ENCODE measurements at places on chromosomes 5 and 9.

DNA sequence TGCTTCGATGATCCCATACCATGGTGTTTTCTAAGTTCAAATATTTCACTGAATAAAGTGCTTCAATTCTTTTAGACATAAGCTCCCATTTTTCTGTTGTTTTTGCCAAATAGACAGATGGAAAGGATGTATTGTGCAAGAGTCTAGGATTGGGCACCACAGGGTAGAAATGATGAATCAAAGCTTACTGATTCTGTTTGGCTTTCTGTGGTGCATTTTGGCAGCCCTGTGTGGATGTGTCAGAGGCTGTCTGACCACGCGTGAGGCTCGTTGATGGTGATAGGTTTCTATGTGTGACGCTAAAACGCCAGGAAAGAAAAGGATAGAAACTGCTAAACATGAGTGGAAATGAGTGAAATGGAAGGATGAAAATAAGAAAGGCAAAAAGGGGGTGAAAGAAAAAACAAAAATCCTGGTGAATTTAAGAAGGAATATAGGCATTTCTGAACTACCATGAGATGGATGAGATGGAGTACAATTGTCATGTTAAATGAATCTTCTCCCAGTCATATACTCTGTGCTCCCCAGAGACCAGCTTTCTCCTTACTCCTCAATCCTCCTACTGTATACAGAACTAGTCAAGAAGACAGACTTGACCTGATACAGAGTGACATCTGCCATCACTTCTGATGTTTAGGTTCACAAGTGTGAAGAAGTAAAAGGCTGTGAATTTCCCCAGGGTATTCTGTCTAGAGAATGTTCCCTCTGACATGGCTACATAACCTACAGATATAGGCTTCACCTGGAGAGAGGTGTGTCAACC lies 54.4 kb downstream of the ANKH start:
- no peak for DNase-seq

GRCh38 chr9:21890696-21891095 lies 88.3 kb downstream of the MTAP start:
- no peak for DNase-seq

DNA sequence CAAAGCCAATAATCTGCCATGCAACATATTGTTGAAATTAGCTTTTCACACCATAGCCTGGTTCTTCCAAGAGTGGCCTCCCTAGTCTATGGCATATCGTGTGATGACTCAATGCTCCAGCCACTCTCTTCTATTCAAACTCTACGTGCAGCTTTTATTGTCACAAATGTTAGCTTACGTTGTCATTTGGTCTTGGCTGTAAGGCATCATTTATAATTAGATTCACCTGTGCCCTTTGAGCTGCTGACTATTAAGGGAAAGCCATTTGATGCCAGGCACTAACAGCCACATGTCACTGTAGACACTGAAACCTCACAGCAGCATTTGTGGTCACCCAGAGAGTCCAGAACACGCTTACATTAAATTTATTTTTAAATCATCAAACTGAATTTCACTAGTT lies 66.8 kb downstream of the APBA1 start:
- DNase-seq: no peak

GRCh38 chr9:34759432-34760134 lies 49.6 kb upstream of the CCL21 start:
- no peak for DNase-seq

DNA sequence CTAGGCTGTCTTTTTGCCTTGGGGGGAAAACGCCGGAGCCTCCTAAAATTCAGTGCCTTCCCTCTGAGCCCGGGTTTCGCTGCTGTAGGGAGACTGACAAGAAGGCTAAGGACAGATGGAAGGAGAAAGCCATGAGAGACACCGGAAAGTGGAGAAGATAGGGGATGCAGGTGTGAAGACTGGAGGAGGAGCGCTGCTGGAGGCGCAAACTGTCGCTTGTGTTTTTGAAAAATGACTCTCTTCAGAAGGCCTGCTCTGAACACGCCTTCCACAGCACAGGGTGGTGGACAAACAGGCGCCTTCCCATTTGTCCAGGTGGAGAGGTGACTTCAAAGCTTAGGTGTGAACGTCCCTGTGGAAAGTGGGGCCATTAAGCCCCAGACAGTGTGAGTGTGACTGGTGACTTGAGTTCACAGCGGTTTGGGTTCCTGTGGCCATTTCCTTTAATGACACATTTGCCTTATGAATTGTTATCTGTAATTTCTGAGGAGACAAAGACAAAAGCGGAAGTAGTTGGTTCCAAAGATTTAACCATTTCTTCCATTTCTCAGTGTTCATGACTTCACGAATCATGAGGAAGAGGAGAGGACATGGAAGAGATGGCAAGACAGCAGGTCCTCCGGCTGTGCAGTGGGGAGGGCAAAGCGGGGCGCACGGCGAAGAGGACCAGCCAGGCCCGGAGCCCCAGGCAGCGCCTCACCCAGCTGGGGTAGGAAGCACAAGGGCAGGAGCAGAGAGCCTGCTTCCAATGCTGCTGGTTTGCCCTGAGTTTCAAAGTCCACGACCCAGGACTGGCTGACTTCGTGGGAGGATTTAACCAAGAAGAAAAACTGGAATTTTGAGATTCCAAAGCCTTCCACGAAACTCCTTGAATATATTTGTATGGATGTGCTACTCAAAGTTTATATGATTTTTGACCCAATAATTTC lies 27.8 kb upstream of the SEMA4D start:
- no peak for DNase-seq

DNA sequence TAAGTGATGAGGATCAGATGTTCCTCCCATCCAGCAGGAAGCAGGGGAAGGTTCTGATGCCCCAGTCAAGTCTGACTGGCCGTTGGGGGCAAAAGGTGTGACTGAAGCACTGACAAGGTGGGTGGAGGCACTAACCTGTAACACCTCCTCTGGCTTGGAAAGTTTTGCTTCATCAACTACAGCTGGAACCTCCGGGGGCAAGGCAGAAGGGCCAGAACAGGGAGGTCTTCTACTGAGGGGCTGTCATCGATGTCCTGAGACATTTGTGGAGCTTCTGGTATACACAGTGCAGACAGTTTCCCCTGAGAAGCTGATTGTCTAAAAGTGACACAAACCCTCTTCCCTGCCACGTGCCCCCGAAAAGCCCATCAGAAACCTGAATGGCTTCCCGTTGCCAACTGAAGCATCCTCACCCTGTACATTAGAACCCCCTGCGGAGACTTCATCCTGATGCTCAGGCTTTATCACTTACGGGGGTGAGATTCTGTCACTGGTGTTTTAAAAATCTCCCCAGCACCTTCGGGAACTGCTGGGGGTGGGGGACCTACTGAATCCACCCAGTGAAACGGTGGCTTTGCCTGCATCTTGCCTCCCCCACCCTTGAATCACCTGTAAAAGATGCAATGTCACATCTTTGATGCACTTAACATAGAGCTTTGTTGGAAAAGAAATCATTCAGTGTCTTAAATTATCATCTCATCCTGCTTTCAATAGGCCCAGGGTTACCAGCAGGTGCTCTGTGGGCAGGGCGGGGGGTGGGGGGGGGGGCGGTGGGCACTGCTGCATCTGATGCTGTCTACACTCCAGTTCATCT lies 24.6 kb downstream of the TRAF1 start:
- peak; percentile 8 for DNase-seq

DNA sequence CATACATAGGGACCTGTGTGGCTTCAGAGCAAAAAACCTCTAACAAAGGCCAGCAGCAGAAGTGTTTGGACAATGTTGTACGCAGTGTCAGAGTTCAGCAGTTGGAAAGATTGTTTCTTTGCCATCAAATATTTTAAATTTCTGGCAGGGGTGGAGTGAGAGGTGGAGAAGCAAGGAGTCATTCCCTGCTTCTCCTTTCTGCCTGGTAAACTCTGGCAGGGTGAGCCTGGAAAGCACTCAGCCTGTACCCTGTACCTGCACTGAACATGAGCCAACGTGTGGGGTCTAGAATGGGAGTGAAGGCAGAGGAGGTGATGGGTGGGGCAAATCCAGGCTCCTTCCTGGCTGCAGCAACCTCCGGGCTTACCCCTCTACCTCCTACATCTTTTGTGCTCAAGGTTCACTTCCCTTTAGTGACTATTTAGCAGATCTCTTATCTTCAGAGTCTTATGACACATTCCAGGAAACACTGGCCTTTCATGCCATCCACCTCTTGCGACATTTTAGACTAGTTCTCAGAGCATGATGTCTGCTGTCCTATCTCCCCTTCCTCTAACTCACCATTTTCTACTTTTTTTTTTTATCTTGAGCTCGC lies 445.0 kb upstream of the PIK3R1 start:
- DNase-seq: no peak

DNA sequence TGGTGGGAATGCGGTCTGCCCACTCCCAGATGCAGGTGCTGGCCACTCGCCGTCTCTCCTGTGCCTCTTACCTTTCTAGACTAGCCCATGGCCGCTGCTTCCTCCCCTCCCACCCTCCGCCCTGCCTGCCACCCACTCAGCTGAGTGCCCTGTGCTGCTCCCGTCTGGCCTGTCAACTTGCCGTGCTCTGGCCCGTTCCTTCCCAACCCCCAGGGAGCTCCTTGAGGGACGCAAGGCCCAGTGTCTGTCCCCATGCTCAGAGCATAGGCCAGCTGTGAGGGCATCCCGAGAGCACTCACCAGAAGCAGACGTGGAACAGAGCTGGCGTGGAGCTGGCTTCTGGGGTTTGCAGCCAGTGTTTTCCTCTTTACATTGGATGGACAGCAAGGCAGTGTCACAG lies 20.2 kb downstream of the HNRNPH1 start:
- no peak for DNase-seq

DNA sequence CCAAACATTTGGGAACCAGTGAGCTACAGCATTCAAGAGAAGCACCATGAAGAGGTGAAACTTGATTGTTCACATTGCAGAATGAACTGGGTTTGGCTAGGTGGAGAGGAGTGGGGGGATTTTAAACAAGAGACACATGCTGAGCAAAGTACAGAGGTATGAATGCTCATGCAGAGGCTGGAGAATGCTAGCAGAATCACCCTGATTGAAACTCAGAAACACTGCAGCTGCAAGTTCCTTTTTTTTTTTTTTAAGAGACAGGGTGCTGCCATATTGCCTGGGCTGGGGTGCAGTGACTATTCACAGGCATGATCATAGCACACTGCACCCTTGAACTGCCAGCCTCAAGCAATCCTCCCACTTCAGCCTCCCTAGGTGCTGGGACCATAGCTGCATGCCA lies 35.1 kb downstream of the DENND1A start:
- no peak for DNase-seq

- DNase-seq: peak; percentile 91
Observed at GRCh38 chr9:104836235-104836634, 72.3 kb downstream of the NIPSNAP3B start.

DNA sequence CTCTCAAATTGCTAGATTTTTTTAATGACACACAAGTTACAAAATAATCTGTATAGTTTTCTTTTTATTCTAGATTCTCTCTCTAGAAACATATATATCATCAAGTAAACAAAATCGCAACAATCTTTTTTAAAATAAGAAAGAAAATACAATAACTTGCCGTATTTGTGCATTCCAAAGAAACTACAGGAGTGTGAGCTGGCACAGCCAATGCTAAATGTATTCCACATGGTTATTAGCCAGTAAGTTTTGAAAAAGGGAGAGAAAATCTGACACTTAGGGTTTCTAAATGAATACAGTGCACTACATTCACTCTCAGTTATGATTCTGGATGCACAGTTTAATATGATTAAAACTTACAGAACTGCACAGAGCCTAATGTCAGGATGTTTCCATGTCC lies 117.9 kb downstream of the BNC2 start:
- DNase-seq: no peak

GRCh38 chr5:105218018-105218417 lies 1655.4 kb upstream of the NUDT12 start:
- DNase-seq: no peak

- no peak for DNase-seq
Observed at GRCh38 chr9:87611776-87612175, 114.1 kb downstream of the DAPK1 start.

GRCh38 chr5:73448463-73449136 lies at the start of gene FOXD1:
Gene FOXD1 (minus strand): TSS chr5:73448777. CDS start chr5:73448362, 415 bp downstream.
- peak; percentile 80 for DNase-seq

GRCh38 chr9:124869986-124870560 lies 8.1 kb downstream of the ARPC5L start:
- no peak for DNase-seq

Data from NCI-H1436 (cell line).